ENCODE measurements at places on chromosomes 2 and 18.

DNA sequence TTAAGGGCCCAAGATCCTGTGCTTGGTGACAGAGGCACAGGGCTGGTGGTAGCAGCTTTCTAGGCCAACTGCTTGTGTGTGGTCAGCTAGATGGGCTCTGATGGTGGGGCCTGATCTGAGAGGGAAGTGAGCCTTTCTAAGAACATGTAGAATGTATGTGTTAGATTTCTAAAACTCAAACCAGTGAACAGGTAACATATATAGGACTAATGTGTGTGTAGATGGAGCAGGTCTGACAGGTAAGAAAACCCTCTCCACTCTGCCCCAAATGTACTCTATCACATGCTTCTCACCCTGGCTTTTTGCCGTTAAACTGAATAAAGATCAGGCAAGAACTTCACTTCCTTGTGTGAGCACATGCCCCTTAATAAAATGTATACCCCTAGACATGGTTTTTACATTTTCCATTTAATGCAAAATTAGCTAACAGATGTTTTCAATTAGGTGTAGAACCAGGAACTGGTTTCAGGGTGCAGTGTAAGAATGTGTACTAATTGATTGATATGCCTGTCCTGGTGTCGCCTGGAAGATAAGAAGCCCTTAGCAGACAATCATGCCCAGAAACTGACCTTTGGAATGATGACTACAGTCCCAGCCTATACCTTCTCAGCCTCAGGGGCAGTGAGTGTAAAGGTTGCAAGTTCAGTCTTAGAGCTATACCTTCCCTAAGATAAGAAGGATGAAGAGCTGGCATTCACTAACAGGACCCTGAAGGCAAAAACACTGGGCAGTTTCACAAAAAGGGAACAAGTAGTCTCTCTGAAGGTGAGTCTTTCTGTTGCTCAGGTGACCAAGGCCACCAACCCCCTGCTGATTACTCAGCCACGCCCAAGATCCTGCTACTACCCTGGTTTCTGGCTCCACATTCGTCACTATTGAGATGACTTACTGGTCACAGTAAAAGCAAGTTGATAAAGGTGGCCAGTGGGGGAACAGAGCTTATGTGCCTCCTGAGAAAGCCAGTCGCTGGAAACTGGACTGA lies 71.2 kb downstream of the SPATS2L start:
- DNase-seq: no peak

GRCh38 chr2:164826293-164827243 lies 15.1 kb downstream of the COBLL1 start:
- no peak for DNase-seq

- DNase-seq: no peak
Observed at GRCh38 chr18:56662902-56663301, 11.7 kb downstream of the WDR7 start.

DNA sequence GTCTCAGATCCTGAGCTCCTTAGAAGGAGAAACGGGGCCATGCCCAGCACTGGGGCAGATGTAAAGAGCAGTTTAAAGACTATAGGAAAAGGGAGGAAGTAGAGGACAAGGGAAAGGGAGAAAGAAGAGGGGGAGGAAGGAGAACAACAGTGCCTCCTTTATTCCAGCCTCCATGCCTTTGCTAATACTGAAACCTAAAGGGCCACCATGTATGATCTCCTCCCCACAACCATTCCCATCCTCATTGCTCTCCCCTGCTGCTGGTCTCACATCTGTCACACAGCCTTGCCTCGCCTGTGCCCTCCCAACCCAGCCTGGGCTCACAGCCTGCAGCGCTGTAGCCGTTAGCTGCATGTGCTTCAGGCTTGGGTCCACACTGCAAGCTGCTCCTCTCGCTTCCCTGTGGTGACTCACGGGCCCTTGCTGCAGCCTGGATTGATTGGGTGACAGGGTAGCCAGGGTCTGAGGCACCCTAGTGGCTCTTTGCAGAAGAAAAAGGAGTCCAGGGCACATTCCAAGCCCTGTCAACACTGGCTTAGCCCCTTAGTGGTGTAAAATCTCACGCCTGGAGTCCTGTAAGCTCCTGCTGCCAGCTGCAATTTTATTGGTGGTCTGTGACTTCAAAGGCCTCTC lies 281.9 kb downstream of the SRBD1 start:
- no peak for DNase-seq

DNA sequence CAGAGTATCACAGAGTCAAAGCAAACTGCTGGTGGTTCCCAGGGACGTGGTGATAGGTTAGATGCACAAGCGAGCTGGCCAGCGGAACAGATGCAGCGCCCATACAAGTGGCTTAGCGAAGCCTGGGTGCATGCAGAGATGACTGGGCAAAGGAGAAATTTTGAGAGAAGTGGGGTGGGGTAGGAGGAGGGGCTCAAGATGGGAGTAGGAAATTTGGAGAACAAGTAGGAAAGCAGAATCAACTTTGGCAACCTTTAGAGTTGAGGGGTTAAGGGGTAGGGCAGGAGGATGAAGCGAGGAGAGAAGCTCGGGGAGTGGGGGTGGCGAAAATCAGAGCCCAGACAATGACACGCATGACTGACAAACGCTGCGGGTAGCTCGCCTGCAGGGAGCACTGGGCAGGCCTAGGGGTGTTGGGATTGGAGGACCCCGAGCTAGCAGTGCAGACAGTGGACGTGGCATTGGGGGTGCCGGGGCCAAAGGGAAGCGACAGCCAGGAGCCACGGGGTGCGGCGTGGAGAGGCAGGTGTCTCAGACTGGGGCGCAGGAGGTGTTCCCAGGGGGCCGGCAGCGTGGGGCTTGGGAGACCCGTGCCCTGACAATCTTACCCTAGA lies 431 bp downstream of the FAM98A start:
- DNase-seq: peak; percentile 13

DNA sequence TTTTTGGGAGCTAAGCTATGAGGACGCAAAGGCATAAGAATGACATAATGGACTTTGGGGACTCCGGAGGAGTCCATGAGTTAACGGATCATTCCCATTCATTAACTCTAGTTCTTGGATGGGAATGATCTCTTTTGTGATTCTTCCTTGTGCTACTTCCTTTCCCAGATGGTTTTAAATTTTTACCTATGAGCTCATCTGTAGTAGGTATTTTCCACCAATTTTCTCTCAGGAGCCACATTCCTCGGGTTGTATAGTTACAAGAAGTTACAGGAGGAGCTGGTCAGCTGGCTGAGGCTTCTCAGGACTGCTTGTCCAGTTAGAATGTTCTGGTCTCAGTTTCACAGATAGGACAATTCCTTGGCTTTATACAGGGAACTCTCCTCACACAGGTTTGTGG lies 42.9 kb upstream of the LPIN2 start:
- no peak for DNase-seq

- DNase-seq: no peak
Observed at GRCh38 chr18:11761553-11761952, 72.5 kb downstream of the GNAL start.

DNA sequence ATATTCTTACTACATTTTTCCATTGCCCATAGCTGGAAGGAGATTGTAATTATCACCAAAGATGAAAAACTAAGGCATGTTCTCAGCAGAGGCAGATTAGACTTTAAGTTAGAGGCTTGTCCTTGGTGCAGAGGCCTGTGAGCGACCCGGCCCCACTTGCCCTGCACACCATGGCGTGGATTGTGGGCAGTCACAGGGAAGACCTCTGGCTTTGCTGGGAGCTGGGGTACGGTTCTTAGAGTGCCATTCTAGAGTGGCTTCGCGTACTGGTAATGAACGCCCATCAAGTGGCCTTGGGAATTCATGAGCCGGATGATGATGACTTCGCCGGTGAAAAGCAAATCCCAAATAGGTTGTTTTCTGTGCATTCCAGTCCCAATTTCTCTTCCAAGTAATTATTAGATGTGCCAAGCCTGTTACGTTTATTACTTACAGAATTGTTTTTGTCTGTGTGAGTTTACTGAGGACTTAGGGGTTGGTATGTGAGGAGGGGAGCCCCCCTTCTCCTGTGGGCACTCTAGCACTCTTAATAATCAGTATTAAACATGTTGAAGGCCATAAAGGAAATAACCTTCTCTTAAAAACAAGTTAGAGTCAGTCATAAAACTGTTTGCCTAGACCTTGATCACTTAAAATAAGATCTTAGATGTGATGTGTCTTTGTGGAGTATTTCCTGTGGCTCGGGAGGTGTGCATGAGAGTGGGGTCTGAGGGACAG lies 90.6 kb downstream of the LDLRAD4 start:
- DNase-seq: no peak

DNA sequence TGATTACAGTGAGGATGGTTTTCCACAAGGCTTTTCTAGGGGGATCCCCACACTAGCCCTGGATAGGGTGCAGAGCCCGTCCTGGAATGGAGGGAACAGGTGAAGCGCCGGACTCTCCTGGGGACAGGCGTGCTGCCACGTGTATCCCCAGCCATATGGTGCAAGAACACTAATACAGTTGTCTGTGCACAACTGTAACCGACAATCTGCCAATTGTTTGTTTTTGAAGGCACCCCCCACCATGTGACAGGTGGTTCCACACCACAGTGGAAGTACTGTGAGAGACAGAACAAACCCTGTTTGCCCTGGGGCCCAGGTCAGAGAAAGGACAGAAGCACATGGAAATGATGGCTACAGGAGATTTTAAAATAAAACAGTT lies 52.9 kb downstream of the MYCN start:
- no peak for DNase-seq

DNA sequence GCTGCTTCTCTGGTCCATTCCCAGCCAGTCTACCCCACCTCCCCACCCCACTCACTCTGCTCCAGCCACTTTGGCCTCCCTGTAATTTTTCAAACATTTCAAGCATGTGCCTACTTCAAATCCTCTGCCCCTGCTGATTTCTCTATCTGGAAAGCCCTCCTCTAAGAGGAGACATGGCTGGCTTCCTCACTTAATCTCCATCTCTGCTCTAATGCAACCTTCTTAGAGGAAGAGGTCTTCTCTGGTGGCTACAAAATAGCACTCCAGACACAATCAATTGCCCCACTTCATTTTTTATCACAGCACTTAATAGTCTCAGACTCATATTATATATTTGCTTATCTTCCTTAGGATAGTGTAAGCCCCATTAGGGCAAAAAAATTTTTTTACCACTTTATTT lies 161.1 kb upstream of the SLC39A10 start:
- DNase-seq: no peak

Measured in stimulated activated CD4-positive, alpha-beta T cell treated with anti-CD3 and anti-CD28 coated beads, Interleukin-1b, Interleukin-23, amount 100 ng/mL, for 1 hour (primary cell).